Stimulated activated CD4-positive, alpha-beta T cell treated with anti-CD3 and anti-CD28 coated beads, TNF-alpha, amount 100 ng/mL, for 48 hours (primary cell): ENCODE measurements at places on chromosomes 7 and 10.

GRCh38 chr7:28996836-28997235 lies 38.7 kb upstream of the TRIL start:
- no peak for DNase-seq

- no peak for DNase-seq
Measured at GRCh38 chr10:71093531-71093930, 118.8 kb upstream of the UNC5B start.

- peak; percentile 4 for DNase-seq
Measured at GRCh38 chr7:74134117-74134620, 40.0 kb upstream of the EIF4H start.

- DNase-seq: peak; percentile 57
Measured at GRCh38 chr10:22927661-22928403, at the start of gene ARMC3. ARMC3 (plus strand) TSS chr10:22928053; CDS start chr10:22931997, 3,944 bp downstream.

DNA sequence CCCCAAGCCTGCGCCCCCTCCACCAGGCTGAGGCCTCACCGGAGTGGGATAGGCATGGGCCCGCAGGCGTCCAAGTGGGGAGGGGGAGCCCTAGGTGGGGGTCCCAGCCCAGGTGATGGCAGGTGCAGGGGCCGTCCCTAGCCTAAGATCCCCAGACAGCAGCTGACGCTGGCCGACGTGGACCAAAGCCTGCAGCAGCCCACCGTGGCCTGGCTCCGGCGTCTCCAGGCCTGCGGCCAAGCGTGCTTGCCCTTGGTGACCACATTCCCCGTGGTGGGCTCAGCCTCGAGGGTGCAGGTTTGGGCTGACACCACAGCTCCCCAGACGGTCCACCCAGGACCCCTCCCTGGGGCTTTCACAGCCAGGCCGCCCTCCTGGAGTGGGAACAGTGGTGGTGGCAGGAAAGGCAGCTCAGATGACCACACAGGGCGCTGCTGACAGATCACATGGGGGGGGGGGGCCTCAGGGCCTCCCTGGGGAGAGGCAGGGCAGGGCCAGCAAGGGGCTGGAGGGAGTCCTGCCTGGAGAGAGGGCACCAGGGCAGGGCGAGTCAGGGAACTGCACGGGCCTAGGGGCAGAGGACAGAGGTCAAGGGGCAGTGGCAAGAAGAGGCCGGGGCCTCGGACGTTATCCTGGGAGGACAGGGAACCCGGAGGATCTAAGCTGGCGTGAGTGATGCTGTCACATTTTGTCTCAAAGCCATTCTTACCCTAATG lies 767 bp upstream of the ADAM8 start:
- no peak for DNase-seq

GRCh38 chr10:67763499-67764011 lies 67.6 kb upstream of the CTNNA3 start:
- peak; percentile 71 for DNase-seq

GRCh38 chr7:79149831-79150230 lies 303.6 kb downstream of the MAGI2 start:
- no peak for DNase-seq

DNA sequence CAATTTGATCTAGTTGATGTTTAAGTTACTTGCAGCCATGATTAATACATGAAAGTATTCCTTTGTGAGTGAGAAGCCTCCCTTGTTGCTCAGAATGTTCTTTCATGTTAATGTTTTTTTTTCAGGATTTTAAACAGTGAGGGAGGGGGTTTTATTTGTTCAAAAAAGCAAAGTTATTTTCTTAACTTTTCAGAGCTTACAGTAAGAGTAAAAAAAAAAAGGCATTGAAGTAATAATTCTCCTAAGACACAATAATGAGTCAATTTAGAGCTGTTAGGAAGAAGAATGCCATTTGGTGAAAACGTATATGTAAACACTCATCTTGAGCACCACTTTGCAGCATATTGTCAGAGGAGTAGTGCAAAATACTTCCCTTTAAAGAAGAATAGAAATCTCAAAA lies 105.8 kb downstream of the SEMA3A start:
- DNase-seq: no peak

GRCh38 chr7:100456562-100456961 lies 7.5 kb downstream of the SPACDR start:
- DNase-seq: no peak

DNA sequence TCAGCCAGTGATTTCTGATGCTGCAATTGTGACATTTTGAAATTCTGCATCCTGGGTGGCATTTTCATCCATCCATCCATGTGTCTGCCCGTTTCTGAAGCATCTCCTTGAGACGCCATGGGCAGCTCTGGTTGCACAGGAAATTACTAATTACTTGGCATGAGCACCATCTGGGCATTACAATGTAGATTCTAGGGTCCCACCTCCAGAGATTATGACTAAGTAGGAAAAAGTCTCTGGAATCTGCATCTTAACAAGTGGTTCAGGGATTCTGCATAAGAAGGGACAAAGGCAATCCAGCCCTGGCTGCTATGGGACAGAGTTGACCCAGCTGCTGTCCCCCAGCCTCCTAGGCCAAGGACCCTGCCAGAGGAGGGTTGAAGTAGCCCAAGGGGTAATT lies 65.3 kb downstream of the CUZD1 start:
- no peak for DNase-seq

- no peak for DNase-seq
Measured at GRCh38 chr7:128119036-128119435, 87.8 kb upstream of the LRRC4 start.

DNA sequence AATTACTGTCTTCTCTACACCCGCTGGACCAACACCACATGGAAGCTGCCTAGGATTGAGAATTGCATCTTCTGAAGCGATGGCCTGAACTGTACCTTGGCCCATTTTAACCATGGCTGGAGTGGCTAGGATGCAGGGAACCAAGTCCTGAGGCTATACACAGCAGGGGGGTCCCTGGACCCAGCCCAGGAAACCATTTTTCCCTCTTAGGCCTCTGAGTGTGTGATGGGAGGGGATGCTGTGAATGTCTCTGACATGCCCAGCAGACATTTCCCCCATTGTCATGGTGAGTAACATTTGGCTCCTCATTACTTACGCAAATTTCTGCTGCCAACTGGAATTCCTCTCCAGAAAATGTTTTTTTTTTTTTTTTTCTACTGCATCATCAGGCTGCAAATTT lies 822.7 kb downstream of the PCDH15 start:
- no peak for DNase-seq

DNA sequence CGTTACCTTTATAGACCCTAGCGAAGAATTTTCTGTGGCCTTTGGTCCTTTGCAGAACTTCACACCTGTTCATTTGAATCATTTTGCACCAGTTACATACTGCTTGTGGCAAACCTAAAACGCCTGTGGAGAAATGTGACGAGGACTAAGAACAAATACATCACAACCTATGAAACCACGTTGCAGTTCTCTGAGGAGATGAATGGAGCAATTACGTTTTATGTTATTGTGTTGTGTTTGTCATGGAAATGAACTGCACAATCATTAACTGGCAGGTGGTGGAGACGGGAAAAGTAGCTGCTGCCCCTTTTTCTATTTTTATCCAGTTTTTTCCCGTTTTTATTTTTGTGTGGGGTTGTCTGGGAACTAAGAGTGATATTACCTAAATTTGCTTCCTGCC lies 505.5 kb downstream of the SDK1 start:
- no peak for DNase-seq

DNA sequence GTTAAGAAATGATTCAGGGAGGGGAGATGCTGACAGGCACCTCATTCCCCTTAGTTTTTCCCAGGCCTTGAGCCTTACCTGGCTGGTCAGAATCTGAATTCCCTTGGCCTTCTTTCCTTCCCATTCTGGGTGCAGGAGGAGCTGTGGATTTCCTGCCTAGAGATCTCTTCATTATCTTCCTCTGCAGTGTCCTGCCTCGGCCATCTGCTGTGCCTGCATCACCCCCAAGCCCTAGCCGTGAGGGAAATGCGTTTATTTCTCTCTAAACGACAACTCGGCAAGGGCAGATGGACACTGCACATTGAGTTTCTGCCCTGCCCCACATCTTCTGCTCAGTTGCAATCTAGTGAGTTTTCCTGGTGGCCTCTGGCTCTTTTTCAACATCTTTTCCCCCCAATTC lies 26.7 kb downstream of the ZCWPW1 start:
- no peak for DNase-seq

- no peak for DNase-seq
Measured at GRCh38 chr7:133983685-133984419, 143.3 kb upstream of the LRGUK start.

DNA sequence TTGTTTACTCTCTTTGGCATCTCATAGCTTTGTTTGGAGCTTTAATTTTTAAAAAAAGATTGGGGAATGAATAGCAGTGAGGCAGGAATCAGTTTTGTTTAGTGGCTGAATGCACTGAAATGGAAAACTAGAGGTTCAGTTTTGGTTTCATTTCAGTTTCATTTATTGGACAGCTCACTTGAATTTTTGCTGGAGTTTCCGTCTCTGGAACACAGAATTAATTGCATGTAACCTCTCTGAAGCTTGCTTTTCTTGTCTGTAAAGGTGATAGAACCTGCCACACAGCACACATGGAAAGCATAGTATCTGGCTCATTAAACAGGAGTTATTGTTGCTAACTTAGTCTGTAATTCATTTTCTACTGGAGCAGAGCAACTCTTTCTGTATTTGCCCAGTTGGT lies 7.1 kb downstream of the GRM8 start:
- no peak for DNase-seq

DNA sequence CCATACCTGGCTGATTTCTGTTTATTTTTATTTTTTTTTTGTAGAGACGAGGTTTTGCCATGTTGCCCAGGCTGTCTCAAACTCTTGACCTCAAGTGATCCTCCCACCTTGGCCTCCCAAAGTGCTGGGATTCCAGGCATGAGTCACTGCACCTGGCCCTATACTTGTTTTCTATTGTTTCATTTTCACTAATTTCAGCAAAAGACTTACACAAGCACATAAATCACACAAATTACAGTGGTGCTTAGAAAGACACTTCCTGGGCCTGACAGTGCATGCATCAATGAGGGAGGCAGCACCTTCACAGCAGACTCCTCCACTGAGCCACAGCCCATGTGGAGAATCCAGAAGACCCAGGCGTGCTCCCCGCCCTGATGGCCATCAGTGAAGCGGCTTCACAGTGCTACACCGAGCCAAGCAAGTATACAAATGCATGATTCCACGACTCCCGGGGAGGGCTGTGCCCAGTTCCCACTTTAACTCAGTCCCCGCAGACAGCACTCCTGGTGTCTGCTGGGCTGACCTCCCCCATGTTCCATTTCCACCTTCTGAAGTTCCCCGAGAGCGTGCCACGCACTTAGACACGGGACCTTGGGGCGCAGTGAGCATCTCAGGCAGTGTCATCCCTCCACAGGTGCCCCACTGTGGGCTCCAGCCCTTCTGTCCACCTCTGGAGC lies 20.6 kb downstream of the PITRM1 start:
- no peak for DNase-seq

DNA sequence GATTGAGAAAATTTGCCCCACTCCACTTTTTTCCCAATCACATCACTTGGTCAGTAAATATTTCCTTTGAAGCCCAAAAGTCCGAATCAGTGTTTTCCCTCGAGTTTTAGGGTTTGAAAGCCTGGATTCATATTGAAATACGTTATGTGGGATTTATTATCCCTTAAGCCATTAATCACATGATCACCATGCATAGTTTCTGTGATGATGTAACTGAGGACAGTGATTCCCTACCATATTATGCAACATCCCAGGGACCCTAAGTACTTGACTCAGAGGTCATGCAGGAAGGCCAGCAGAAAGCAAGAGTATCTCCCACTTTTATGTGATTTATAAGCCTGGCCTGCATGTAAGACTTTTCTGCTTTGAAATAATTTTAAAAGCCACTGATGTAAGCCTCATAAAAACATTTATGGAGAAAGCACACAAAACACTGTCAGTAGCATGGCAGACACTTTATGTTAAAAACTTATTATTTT lies 630.6 kb upstream of the ZWINT start:
- no peak for DNase-seq

DNA sequence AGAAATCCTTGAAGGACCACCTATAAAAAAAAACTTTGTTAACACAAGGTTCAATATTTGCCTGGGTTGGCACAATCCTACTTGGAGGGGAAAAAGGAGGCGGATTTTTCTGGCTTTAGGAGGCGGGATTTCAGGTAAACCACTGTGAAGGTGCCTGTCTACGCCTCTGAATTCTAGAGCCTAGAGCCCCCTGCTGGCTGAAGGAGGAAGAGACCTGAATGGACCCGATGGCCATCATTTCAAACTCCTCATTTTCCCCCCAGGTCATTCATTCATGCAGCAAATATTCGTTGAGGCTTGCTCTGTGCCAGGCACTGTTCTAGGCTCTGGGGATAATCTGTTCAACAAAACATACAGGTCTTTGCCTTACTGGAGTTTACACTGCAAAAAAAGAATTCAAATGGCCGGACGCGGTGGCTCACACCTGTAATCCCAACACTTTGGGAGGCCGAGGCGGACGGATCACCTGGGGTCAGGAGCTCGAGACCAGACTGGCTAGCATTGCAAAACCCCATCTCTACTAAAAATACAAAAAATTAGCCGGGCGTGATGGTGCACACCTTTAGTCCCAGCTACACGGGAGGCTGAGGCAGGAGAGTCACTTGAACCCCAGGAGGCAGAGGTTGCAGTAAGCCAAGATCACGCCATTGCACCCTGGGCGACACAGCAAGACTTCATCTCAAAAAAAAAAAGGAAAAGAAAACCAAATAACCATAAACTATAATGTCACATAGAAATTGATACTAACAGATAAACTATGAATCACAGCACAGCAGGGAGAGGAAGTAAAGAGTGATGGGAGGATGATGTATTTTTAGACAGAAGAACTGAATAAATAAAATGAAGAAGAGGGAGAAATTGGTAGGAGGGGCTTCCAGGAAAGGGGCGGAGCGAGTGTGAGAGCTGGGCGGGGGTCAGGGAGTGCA lies 90.1 kb upstream of the NFE2L3 start:
- peak; percentile 54 for DNase-seq

DNA sequence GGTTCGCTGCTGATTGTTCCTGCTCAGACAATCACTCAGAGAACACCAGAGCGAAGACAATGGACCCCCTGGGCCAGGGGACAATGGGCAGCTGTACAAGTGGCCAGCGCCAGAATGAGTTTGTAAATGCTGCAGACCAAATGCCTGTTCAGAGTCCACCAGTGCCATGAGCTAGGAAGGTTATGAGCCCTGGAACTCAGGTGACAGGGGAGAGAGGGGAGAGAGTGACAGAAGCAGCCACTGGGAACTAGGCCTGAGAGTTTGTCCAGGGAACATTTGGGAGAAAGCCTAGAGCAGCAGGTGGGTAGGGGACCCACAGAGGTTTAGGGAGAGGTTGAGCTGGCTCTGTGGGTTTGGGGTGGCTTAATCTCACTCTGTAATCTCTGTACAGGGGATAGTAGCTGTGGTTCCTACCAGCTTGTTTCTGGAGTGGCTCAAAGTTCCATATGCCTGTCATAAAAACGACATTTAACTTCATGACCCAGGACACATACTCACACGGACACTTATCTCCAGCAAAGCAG lies 60.4 kb downstream of the C10orf105 start:
- DNase-seq: no peak

GRCh38 chr10:15084502-15084922 lies 4.1 kb downstream of the ACBD7 start:
- DNase-seq: no peak

- DNase-seq: no peak
Measured at GRCh38 chr7:40765639-40766038, 630.8 kb downstream of the SUGCT start.

DNA sequence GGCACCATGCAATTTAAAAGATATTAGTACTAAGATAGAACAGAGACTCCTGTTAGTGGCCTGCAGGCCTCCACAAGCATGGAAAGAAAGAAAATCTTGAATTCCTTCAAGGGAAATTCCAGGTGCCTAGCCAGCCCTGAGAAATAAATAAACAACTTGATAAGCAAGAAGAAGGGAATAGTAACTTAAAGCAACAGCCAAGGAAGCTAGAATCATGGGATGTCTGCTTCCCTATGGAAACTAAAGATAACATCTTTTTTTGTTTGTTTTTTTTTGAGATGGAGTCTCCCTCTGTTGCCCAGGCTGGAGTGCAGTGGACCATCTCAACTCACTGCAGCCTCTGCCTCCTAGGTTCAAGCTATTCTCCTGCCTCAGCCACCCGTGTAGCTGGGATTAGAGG lies 128.6 kb downstream of the SKIDA1 start:
- no peak for DNase-seq
